ENCODE measurements at places on chromosomes 11 and 22.

DNA sequence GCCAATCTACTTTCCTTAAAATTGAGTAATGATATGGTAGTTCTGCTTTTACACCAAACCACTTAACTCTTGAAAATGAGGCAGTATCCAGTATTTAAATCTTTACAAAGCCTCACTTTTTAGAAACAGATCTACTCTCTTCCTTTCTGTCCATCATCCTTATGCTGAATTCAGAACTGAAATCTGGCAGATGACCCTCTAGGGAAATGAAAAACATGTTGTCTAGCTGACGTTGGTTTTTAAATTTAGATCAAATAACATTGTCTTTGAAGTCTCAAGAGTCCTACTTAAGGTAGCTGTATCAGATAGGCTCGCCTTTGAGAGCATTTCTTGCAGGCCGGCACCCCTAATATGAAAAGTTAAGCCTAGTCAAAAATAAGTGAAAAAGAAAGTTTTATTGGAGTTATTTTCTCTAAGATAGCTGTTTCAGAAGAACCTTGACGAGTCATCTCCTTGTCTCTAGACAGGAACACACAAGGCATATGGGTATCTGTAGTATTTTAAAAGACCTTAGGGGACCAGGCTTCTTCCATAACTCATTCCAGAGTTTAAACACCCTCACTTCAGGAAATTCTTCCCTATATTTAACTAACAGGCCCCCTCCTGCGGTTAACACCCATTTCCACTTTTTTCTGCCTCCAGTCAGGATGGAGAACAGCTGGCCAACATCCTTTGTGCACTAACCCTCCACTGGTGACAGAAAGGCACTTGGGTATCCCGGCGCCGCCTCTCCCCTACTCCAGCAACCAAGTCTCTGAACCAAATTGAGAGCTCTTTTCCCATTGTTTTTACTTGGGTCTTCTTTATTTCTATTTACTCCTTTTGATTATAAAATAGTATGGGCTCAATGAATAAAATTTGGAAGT, 81.2 kb downstream of the WNT11 start:
- no peak for DNase-seq

DNA sequence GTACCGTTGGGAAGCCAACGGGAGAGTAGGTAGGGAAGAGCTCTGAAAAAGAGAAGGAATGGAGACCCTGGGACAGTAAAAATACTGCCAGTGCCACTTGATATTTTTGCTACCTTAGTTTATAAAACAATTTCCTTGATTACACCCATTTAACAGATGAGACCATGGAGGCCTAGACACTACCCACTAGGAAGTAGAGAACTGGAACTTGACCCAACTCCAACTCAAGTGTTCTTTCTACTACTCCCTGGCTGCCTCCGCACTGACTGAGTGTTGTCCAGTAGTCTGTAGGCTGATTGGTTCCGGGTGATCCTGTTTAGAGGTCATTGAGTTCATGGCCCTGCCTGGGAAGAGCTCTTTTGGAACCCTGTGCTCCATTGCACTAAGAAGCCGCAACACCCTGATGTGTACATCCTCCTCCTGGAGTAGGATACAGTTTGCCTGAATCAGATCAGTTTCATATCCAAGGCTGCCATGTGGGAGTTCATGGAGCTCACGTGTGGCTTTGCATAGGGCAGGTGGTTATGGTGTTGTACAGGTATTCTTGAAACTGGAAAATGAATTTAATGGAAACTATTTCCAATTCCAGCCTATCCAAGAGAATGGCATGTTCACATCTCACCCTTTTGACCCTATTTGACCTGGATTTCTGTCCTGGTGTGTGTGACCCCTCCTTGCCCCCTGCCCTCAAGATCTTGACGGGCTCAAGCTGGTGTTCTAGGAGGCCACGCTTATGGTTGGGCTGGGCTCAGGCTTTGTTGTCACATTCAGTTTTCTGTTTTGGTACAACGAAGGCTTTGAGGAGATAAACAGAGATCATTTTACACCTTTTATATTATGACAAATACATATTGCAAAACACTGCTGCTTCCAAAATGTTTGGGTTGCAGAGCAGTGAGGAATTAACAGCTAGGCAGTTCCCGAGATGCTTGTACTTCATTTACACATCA, 102.2 kb upstream of the NNMT start:
- DNase-seq: no peak

DNA sequence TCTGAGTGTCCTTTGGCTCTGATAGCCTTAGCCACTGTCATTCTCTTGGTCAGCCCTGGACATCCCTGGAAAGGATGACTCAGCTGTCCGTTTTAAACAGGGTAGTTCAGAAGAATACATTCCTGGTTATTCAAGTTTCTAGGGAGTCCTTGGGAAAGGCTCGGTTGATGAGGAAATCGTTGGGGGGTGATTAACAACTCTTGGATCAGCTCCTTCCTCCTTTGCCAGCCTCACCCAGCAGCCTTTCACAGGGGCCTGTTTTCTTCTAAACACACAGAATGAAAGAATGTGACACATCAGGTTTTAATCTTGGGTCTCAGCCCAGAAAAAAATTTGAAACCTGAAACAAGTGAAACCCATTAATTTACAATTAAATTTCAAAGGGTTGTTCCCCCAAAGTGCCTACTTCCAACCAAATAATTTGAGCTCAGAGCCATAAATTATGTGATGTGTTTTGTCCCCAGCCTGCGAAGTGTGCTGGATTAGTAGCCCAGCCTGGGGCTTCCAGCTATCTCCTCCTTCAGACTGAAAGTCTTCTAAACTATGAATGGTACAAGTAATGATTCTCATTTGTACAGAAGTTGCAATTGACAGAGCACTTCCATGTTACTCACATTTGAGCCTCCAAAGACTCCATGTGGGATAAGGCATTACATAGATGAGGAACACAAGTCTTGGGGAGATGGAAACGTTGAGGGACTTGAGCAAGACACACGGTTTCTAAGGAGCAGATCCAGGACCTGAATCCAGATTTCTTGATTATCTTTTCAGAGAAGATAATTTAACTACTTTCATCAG, 19.3 kb upstream of the MRGPRX2 start:
- no peak for DNase-seq

- DNase-seq: no peak
Measured at GRCh38 chr11:46281371-46281831, 3.9 kb downstream of the CREB3L1 start.

DNA sequence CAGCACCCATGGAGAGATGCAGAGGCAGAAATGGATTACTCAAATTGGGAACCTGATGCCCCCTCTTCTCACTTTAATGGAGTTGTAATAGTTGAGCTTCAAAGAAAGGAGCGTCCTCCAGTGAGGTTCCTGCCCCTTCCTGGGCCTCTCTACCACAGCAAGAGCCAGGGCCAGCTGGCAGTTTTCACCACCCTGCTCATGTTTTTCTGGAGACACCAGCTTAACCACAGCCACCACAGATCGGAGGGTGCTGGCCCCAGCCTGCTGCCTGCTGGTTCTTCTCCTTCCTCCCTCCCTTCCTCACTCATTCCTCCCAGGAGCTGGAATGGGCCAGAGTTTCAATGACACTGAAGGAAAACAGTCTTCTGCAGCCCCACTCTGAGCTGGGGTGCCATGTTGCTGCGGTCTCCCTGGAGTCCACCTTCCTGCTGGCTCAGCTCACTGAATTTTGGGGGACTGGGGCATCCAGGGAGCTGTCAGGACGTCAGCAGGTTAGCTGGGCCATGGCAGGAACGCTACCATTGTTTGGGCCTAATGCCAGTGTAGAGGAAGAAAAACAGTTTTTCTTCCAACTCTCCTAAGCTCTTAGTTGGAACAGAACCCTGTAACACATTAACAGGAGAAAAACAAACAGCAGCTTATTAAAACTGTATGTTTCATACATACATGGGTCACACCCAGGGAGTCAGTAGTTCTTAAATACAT, 57.7 kb downstream of the TRAF6 start:
- DNase-seq: no peak

GRCh38 chr11:89489930-89490329, 1.2 kb downstream of the NOX4 start:
- DNase-seq: peak; percentile 38

- no peak for DNase-seq
Measured at GRCh38 chr11:89535221-89535620, 44.0 kb upstream of the NOX4 start.

DNA sequence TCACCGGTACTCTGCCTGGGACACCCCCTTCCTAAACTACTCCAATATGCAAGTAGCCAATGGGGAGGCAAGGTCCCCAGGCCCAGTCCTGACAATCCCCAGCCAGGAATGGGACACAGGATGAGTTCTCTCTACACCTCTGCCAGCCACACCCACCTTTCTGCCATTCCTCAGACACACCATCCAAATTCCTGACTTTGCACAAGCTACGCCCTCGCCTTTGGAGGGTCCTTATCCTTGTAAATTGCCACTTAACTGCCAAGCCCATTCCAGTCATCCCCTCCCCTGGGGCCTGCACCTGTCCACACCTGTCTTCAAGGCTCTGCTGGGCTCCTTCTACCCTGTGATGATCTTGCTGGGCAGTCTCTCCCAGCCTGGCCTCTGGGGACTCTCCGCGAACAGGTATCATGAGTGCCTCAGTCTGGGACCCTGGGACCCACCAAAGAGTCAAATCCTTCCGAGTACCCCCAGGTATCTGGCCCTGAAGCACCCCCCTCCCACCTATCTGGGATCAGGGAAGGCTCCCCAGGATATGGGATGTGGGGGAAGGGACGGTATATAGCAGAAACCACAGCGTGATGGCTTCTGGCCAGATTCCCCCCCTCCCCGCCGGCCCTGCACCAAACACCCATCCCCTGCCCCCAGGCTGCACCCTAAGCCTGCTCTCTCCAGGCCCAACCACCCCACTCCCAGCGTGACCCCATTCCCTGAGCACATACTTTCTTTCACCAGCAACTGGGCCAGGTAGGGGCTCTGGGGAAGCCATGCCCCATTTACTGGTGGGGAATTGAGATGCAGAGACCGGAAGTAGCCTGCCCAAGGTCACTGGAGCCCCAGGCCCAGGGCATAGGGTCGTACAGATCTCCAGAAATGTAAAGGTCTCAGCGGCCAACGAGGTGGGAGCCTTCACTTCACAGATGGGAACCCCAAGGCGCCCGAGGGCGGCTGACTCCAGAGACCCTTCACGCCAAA, 806 bp downstream of the ARAP1 start:
- DNase-seq: no peak

DNA sequence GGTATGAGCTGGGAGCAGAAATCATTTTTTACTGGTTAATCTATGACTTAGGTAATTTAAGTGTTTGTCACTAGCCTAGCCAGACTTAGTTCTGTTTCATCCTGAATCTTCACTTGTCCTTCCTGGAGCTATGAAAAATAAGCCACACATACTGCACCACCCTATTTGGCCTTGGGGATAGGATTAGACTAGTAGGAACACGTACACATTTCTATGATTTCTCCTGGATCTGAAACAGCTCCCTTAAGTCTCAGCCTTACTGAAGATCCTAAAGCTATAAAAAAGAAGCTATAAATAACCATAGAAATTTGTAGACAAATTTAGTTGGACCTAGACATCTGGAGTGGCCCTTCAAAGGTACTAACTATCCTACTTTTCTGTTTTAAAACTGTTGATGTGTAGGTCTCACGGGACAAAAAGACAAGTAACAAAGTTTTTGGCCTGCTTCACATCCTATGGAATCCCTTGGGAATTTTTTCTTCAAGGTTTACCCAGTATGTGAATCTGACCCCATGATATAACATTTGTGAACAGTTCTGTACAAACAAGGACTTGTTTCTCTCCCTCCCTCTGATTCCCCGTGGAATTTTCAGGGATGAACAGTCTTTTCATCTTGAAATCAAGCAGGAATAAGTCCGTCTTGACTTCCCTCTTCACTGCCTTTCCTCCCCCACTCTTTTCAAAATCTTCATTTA, 275.0 kb downstream of the FAM76B start:
- DNase-seq: no peak
